ENCODE measurements at places on chromosomes 6 and 20.

GRCh38 chr20:34524426-34524825 lies 8.2 kb downstream of the DYNLRB1 start:
- no peak for DNase-seq

GRCh38 chr20:9294041-9294440 lies 220.3 kb upstream of the LAMP5 start:
- no peak for DNase-seq

GRCh38 chr6:25477006-25477590 lies 174.9 kb upstream of the SCGN start:
- DNase-seq: no peak

DNA sequence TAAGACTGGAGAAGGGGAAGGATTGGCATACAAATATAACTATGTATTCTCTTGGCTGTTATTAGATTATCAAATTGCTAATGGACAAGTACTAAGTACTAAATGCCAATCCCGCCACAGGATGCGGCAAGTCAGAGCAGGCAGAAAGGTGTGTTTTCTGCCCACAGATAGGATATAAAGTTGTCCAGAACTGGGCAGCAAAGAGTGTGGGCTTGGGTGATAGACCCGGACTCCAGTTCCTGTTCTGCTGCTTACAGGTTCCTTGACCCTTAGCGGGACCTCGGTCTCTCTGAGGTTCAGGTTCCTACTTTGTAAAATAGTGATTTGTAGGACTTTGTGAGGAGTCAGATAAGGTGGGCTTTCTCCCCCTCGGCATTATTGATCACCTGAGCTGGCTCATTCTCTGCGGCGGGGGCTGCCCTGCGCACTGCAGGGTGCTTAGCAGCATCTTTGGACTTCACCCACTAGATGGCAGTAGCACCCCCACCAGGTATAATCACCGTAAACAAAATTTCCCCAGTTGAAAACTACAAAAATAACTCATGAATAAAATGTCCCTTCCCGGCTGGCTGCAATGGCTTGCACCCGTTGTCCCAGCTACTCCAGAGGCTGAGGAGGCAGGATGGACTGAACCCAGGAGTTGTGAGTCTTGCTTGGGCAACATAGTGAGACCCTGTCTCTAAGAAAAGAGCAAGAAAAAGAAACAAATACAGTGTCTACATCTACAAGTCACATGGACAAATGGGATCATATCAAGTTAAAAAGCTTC lies 193.1 kb downstream of the DOK5 start:
- no peak for DNase-seq

GRCh38 chr20:23451956-23452487 lies 654 bp downstream of the CST11 start:
- DNase-seq: no peak

GRCh38 chr20:33583143-33583542 lies 79.0 kb upstream of the C20orf144 start:
- no peak for DNase-seq

DNA sequence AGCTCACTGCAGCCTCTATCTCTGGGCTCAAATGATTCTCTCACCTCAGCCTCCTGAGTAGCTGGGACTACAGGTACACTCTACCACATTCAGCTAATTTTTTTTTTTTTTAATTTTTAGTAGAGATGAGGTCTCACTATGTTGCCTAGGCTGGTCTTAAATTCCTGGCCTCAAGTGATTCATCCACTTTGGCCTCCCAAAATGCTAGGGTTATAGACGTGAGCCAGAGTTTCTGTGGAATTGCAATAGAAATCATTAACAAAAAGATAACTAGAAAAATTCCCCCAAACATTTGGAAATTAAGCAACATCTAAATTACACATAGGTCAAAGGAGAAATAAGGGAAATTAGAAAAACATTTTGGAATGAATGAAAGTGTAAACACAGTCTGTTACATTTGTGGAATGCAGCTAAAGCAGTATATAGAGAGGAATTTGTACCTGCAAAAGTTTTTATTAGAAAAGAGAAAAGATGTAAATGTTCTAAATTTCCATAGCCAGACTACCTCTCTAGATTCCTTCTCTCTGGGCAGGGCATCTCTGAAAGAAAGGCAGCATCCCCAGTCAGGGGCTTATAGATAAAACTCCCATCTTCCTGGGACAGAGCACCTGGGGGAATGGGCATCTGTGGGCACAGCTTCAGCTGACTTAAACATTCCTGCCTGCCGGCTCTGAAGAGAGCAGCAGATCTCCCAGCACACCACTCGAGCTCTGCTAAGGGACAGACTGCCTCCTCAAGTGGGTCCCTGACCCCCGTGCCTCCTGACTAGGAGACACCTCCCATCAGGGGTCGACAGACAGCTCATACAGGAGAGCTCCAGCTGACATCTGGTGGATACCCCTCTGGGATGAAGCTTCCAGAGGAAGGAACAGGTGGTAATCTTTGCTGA lies 51.3 kb downstream of the ATRN start:
- DNase-seq: no peak

GRCh38 chr20:32971703-32972161 lies 32.5 kb downstream of the SUN5 start:
- no peak for DNase-seq

All from NCI-H187 treated with DMSO at 0.1 percent for 48 hours (cell line).